Urothelium cell line (cell line): ENCODE measurements at places on chromosomes 12 and 14.

DNA sequence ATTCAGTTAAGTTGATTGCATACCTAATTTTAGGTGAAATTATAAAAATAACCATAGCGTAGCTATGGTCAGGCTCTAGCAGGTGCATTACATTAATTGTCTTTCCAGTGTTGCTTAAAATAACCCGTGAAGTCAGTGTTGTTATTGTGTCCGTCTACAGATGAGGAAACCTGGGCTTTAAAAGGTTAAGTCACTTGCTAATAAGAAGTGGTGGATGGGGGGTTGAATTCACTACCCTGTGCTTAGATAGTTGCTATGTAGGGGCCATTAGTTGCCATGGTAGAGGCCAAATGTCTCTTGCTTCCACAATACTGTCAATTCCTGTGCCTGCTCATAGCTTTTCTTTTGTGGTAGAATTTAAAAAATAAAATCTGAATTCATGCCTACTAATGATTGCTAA lies 174.8 kb downstream of the PELI2 start:
- DNase-seq: no peak

DNA sequence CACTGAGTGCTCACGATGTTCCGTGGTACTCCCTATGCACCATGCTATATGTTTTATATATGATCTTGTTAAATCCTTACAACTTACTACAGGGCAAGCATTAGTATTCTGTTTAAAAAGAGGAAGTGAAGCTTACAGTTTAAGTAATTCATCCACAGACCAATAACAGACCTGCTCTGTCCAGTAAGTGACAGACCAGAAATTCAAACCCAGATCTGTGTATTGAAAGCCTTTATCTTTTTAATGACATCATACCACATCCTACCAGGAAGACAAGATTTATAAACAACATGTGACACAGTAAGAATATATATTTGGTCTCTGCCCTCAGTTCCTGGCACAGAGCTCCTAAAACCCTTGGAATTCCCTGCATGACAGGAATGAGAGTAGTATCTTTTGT lies 206.5 kb downstream of the STXBP6 start:
- no peak for DNase-seq

DNA sequence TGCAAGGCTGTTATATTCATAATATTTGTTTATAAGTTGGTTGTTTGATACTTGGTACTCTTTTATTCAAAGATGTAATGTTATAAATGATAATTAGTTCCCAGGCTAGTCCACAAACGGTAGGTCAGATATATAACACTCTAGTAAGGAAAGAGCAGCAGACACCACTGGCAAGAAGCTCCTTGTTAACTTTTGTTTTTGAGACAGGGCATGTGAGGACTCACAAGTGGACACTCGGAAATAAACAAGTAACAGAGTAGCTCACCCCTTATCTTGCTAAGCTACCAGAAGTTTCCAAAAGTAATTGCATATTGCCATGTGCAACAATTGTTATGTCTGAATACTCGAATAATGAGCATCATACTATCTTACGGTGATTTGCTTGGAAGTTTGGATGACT lies 38.6 kb upstream of the YARS2 start:
- DNase-seq: no peak

DNA sequence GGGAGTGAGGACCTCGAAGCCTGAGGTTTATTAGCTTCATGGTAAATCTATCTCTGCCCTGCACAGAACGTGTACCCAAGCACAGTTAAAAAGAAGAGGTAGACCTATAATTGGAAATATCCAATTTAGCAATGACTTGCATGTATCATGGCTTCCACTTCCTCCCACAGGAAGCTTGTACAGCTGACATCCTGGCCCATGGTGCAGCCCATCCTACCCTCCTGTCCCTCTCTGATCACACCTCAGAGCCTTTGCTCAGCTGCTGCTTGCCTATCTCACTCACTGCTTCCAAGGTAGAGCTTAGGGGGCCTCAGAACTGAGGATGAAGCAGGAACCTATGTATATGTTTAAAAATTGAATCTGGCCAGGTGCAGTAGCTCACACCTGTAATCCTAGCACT lies 4.3 kb upstream of the BCDIN3D start:
- DNase-seq: no peak

GRCh38 chr14:94673071-94673470 lies 60.9 kb downstream of the SERPINA3 start:
- DNase-seq: no peak

DNA sequence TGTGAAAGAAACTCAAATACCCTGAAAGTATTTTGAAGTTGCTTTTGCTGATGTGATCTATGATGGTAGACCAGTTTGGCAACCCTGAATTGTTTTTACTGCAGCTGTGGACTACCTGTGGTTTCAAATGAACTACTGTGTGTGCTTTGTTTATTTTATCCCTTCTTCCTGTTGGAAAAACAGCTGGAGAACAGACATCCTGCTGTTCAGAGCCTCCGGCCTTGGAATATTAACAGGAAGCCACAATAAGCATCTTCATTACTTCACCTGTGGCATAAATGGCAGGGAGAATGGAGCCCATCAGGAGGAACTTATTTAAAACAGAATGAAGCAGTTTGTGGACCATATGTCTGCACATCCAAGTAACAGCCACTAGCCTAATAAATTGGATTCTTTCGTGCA lies 104.8 kb downstream of the DUSP6 start:
- DNase-seq: no peak

DNA sequence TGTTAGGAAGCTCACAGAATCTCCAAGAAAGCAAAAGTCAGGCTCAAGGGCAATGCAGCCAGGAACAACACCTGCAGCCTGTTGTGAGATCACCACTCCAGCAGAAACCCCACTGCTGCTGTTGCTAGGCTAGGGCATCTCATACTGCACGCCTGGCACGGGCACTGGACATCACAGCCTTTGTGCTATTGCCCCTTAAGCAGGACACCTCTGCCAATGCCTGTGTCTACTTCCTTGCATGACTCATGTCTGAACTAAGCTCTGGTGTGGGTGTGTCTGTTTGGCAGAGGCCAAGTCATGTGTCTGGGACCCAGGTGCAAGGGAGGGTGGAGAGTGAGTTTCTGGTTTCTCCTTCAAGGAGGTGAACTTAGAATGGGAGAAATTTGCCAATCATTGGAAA lies 10.0 kb upstream of the DDX47 start:
- DNase-seq: peak; percentile 99

- no peak for DNase-seq
Measured at GRCh38 chr14:93965287-93965821, 11.0 kb downstream of the ASB2 start.

DNA sequence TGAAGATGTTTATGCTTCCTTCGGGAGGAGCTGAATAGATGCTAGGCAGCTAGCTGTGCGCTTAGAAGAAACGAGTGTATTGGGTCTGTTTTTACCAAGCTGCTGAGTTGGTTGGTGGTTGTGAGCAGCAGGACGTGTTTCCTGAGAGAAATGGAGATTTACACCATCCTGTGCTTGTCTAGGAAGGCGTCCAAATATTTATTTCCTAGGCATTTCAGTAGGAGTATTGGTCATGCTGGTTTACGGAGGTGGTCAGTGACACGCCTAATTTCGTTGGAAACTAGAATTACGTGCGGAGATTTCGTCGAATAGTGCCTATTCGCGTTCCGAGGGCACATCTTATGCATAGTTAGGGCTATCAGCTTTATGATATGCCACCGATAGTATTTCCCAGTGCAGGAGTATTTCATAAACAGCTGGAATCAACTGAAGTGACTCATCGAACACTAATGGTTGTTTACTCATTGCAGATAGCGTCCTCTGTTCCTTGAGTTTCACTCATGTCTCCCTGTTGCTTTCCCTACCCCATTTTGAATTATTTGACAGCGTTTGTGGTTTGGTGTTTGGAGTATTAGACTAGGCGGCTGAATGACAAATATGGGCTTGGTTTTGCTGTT lies 780 bp downstream of the TBC1D15 start:
- DNase-seq: no peak

DNA sequence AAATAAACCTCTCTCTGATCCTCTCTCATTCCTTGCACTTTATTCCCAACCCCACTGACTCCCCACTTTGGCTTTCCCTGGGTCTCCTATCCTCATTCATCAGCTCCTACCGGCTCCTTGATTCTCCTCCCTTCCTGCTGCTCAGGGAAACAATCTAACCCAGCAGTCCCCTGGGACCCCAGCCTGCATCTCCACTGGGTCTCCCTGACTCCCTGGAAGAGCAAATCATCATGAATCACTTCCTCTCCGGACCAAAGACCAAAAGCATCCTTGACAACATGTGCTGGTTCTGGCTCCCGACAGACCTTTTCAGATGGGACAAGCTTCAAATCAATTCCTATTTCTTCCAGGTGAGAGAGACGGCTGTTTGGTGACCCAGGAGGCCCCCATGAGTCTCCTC lies 76.6 kb downstream of the HSPB8 start:
- no peak for DNase-seq

- DNase-seq: peak; percentile 61
Measured at GRCh38 chr14:104665657-104666522, 23.5 kb upstream of the INF2 start.

- no peak for DNase-seq
Measured at GRCh38 chr12:80219345-80219744, 120.0 kb downstream of the OTOGL start.

- no peak for DNase-seq
Measured at GRCh38 chr12:54230555-54230954, 41.8 kb upstream of the SMUG1 start.

GRCh38 chr12:88493636-88494035 lies 86.6 kb downstream of the KITLG start:
- DNase-seq: no peak

GRCh38 chr12:26636710-26637328 lies 196.2 kb downstream of the ITPR2 start:
- DNase-seq: peak; percentile 57

DNA sequence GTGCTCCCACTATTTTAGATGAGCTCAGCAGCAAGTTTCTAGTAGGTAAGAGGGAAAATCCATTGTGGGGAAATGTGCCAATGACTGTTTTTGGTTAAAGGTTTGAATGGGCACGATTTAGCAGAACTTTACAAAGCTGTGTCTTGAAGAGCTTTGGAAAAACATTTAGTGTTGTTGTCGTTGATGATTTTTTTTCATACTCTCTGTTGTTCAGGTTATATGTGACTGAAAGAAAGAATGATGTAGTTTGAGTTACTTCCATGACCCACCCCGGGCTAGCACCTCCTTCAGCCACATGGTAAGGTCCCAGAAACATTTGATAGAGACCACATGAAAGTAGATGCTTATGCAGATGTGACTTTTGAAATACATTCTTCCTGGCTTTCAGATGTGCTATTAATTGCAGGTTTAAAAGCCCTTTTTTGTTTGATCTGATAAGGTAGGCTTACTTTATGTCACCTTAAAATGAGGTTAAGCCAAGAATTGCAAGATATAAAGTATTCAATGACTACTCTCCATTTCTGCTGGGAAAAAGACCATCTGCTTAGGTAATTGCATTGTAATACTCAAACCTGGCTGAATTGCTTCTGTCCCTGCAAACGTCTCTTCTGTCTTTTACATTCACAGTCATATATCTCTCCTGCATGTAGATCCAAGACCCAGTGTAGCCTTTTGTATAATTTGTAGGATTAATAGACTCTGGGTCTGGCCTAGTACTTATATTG lies 250.6 kb downstream of the RGS6 start:
- no peak for DNase-seq

- DNase-seq: no peak
Measured at GRCh38 chr14:90330203-90331196, 1.2 kb downstream of the NRDE2 start.

DNA sequence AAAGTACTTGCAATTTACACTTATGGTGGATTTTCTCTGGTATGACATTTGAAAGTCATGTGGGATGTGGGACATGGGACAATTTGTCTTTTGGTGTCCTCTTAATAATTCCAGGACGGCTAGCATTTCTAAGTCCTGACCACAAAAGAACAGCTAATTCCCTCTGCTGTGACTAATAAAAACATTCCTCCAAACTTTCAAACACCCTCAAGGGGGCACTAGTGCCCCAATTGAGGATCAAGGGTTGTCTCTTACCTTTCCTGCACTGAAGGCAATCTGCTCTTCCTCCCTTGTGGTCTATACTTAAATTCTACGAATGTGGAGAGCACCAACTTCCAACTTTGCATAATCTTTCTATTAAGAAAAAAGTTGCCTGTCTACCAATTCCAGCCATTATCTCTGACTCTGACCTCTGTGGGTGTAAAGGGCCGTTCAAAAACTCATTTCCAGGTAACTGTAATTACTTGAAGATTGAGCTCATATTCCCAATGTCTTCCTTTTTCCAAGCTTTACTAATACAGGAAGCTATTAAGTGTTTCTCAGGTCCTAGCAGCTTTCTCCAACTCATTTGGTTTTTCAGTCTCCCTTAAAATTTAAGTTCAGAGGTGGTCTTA lies 210.2 kb downstream of the PTPRO start:
- DNase-seq: peak; percentile 60

DNA sequence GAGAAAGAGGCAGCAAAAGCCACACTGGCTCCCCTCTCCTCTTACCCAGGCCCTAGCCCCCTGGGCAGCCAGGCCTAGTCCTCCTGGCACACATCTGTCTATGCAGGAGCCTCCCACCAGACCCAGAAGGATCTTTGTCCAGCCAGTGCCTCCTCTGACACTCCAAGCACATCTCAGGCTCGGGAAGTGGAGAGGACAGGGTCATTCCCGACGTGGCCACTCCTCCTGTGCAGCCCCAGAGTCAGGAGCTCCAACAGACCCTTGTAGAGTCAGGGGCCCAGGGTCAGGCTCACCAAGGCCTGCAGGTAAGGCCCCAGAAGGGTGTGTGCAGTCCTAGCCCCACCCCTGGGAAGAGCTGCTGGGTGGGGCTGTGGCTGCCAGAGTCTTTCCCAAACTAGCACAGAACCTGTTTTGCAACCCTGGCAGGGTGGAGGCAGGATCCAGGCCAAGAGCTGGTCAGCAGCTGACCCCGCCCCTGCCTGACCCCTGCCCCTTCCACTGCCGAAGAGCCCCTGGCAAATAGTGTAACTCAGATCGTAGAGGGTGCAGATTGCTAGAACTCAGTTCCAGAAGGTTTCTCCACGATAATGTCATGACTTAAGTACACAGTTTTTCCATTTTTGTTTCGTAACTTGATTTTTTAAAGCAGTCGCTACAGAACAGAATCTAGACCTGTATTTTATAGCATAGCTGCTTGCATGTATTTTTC lies 26.6 kb upstream of the PNMA1 start:
- no peak for DNase-seq

DNA sequence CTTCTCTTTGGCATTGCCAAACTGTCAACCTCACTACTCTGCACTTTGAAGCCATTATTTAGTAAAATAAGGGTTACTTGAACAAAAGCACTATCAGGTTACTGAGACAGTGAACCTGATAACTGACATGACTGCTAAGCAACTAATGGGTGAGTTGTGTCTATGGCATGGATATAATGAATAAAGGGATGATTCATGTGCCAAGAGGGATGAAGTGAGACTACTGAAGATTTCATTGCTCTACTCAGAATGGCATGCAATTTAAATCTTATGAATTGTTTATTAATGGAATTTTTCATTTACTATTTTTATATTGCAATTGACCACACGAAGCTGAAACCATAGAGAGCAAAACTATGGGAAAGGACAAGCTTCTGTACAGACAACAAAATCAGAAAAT lies 74.4 kb downstream of the CEP128 start:
- DNase-seq: no peak

GRCh38 chr14:68399971-68400370 lies 392.9 kb downstream of the ZFP36L1 start:
- DNase-seq: no peak
